ENCODE measurements at places on chromosomes 3 and 15. TPM values are rescaled to one million over a fixed set of nuclear protein-coding genes. Genes with fewer than 3 reads are reported as not detected.

The COPS2 gene
- 60.1 TPM for total RNA-seq

DNA sequence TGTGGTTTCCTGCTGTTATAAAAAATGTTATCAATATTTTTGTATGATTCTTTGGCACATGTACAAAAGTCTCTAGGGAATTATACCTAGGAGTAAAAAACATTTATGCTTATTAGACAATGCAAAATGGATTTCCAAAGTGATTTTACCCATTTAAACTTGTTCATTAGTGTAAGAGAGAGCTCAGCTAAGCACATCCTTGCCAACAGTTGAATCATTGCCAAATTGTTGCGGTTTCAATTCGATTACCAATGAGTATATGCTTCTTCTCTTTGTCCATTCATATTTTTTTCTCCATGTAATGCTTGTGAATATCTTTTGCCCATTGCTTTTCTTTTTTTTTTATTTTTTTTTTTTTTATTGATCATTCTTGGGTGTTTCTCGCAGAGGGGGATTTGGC is 17.2 kb downstream of the CASR start:
- no peak for DNase-seq

The NOX5 gene
- total RNA-seq: 0.60 TPM

- no peak for DNase-seq
Measured at GRCh38 chr15:33031324-33031821, 163.1 kb downstream of the FMN1 start.

GRCh38 chr3:50816894-50817293 is 142.2 kb downstream of the DOCK3 start:
- no peak for DNase-seq

The EEF1AKMT4 gene
- 2.8 TPM for total RNA-seq

DNA sequence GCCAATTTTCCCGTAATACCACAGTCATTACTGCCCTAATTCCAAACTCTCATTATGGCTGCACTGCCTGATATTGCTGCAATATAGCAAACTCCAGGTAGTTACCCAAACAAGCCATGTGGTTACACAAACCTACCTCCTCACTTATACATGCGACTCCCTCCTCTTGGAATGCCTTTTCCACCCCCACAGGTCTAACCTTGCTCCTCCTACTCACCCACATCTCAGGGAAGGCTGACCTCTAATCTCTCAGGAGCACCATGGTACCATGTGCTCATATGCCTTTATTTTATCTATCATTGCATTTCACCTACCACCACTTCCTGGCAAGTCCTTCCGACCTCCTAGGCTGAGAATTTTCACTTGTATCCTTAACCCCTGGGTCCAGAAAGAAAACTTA is 2.9 kb downstream of the RBPMS2 start:
- no peak for DNase-seq
